H7 (cell line): ENCODE measurements at places on chromosomes 4 and X.

- peak; percentile 55 for DNase-seq
These were observed 42.4 kb upstream of the SLC2A9 start for GRCh38 chr4:10063544-10064300.

GRCh38 chr4:130896920-130897319 is 1801.0 kb downstream of the C4orf33 start:
- DNase-seq, result no peak

GRCh38 chr4:55500072-55500471 is 46.6 kb downstream of the CLOCK start:
- no peak for DNase-seq

- no peak for DNase-seq
These were observed 13.5 kb downstream of the RXFP1 start for GRCh38 chr4:158535130-158535614.

DNA sequence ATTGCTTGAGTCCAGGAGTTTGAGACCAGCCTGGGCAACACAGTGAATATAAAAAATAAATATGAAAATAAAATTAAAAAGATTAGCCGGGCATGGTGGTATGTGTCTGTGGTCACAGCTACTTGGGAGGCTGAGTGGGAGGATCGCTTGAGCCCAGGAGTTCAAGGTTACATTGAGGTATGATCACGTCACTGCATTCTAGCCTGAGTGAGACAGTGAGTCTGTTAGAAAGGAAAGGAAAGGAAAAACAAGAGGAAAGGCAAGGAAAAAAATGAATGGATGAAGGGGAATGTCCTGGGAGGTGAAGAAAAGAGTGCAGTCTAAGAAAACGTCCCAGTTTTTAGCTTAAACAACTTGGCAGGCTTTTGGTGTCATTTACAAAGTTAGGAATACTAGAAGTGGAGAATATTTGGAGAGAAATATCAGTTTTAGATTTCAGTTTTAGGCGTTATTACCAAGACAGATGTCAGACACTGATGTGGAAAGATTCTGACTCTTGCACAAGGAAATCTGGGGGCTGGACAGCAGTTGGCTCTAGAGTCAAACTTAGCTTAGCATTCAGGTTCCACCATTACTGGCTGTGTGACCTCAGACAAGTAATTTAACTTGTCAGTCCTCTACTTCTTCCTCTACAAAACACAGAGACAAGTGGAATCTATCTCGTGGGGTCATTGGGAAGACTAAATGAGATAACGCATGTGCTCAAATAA is 139.0 kb downstream of the TSPAN5 start:
- DNase-seq, result no peak

- DNase-seq, result no peak
These were observed 30.3 kb downstream of the APBB2 start for GRCh38 chr4:41184009-41184408.

- DNase-seq, result no peak
These were observed 236.4 kb downstream of the PDGFC start for GRCh38 chr4:156734965-156735895.

- DNase-seq, result no peak
These were observed 87.8 kb downstream of the RAPGEF2 start for GRCh38 chr4:159190651-159191050.

GRCh38 chr4:38076153-38076669 is 116.0 kb downstream of the PTTG2 start:
- no peak for DNase-seq

GRCh38 chr4:181933471-181933870 is 309.7 kb upstream of the TENM3 start:
- no peak for DNase-seq

DNA sequence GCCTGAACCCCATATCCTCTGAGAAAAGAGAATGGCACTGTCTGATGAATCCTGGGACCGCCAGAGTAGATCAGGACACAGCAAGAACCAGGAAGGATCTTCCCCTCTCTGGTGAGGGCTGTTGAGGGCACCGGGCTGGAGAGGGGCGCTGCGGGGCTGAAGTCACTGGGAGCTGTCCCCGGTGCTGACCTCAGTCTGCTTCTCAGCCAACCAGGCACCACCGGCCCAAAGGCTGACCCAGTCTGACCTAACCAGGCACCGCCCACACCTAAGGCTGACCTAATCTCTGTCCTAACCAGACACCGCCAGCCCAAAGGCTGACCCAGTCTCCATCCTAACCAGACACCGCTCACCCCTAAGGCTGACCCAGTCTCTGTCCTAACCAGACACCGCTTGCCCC is 82.8 kb downstream of the CPZ start:
- peak; percentile 95 for DNase-seq

- DNase-seq, result peak; percentile 77
These were observed 361.1 kb downstream of the MID1IP1 start for GRCh38 chrX:39162322-39162735.

- DNase-seq, result peak; percentile 85
These were observed 868 bp downstream of the AFAP1 start for GRCh38 chr4:7938609-7939376.

GRCh38 chr4:85792376-85793232 is 317.7 kb downstream of the ARHGAP24 start:
- no peak for DNase-seq

- peak; percentile 83 for DNase-seq
These were observed 9.8 kb upstream of the BCOR start for GRCh38 chrX:40107291-40108161.

DNA sequence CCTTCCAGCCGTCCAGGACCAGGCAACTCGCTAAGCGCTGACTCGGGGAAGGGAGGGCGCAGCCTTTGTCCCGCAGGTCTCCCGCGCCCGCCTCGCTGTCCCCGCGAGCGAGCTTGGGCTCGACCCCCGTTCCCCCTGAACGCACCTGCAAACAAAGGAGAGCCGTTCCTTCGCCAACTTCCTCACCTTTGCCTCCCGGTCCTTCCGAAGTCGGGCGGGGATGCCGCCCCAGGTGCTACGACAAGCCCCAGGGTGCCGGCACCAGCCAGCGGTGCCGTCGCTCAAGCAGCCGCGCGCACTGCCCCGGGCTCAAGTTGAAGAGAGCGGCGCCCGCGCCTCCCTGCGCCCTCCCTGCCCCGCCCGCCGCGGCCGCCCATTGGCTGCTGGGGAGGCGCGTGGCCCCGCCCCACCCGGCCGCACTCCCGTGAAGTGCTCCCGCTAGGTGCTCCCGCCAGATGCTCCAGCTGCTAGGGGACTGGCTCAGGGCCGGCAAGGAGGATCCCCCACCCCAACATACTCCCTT is 107.1 kb downstream of the NSUN7 start:
- peak; percentile 98 for DNase-seq

- DNase-seq, result no peak
These were observed 324.4 kb downstream of the ZNF674 start for GRCh38 chrX:46220822-46221221.

DNA sequence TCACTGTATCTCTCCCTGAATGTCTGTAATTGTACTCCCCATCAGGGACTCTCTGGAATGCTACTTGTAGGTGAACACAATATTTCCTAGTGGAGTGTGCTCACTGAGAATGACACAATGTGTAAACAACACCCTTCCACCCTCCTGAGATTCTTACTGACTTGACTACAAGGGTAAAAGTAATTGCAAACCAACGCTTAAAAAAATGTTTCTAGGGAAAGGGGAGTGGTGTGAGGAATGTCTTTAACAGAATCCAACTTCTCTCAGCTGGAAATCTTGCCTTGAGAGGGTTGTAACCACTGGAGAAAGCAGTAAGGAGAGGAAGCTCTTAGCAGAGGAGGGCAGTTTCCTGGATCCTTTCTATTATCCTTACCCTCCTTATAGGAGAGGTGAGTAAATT is 5.1 kb upstream of the RAPGEF2 start:
- peak; percentile 42 for DNase-seq

DNA sequence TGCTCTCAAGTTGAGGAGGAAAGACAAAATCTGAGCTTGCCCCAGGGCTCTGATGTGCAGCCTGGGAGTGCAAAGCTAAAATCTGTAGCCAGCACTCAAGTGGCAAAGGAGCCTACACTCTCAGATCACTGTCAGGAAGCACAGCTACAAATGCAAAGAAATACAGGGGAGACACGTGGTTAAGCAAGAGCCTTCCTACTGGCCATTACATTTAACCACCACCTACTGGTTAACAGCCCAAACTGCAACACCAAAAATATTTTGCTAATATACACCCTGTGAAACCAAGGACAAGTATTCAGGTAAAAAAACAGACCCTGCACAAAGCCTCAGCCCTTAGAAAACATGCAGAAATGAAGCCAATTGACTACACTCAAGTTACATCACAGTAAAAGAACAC is 170.4 kb upstream of the FGF16 start:
- peak; percentile 28 for DNase-seq

DNA sequence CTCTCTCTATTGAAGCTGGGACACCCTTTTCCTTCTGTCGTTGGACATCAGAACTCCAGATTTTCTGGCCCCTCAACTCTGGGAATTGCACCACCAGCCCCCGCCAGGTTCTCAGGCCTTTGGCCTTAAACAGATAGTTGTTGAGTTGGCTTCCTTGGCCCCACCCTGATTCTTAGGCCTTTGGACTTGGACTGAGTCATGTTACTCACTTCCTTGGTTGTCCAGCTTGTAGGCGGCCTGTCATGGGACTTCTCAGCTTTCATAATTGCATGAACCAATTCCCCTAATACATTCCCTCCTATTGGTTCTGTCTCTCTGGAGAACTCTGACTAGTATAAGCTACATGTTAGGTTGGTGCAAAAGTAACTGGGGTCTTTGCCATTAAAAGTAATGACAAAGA is 195.7 kb downstream of the GPAT3 start:
- DNase-seq, result no peak

- DNase-seq, result no peak
These were observed 72.2 kb downstream of the MAML3 start for GRCh38 chr4:140081641-140082390.

- DNase-seq, result no peak
These were observed 80.5 kb downstream of the HNRNPD start for GRCh38 chr4:82293304-82293703.

DNA sequence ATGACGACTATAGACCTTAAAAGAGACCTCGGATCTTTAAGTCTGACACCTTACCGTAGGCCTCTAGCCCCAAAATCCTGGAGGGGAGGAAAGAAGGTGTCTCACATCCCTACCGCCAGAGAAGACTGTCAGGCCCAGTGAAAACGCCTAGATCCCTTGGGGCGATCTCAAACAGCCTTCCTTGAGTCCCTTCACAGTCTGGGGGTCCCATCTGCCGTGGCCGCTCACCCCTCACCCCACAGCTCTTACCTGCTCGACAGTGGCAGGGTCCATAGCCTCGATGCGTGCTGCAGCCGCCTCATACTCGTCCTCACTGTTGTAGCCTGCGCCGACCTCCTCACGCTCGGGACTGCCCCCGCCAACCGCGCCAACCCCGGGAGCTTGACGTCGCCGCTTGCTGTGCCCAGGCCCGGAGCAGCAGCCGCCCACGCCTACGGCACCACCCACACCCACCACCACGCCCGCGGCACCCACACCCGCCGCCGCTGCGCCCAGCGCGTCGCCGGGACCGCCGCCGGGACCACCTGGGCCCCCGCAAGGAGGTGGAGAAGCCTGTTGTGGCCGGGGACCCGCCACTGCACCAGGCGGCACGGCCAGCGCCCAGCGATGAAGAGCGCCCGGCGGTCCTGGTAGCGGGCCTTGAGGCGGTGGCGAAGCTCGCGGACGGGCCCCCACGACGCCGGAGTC is 536 bp downstream of the OTUD5 start:
- peak; percentile 76 for DNase-seq

DNA sequence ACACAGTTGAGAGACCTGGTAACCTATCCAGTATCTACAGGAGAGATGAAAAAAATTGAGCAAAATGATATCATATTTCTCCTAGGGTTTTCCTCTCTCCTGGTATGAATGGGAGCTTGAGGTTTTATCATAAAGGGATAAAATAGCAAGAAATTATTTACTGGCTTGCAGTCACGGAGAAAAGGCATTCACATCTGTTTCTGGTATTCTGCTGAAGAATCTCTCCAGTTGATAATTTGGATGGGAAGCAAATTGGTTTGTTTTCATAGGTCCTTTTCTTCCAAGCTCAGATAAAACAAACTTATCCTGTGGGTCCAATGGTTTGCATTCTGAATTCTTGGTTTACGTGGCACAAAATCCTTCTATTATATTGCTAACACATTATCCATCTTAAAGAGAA is 83.1 kb upstream of the GYPA start:
- no peak for DNase-seq

DNA sequence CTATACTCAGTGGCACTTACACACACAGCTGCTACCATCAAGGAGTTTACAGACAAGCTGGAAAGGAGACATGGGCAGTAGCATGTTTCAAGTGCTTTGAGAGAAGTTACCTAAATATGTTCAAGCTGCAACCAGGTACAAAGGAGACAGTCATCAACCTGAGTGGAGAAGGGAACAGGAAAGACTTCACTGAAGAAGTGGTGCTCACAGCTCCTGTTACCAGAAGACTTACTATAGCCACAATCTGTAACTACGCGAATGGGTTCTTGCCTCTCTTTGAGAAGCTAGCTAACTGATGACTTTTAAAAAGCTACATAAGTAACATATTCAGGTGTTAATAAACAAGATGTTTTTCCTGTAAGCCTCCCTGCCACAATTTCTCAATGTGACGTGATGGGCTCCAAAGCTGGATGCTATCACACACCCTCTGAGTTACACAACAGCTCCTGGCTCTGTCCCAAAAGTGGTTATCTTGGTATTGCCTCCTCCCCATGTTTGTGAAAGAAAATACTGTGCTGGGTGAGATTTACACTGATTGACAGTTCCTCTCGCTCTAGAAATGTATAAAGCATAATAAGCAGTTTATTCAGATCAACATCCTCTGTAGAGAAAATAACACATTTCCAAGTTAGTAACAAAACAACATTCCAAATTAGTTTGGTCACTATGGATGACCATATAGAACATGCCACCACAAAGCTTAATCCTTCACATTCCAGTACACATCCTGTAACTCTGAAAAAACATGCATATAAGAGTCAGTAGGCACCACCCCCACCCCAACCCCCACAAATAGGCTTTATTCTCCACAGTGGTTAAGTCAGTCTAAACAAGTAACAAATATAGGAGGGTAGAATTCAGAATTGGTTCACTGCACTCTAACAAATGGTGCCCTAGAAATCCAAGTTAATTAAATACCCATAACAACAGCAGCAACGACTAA is 81.8 kb downstream of the FRYL start:
- no peak for DNase-seq

DNA sequence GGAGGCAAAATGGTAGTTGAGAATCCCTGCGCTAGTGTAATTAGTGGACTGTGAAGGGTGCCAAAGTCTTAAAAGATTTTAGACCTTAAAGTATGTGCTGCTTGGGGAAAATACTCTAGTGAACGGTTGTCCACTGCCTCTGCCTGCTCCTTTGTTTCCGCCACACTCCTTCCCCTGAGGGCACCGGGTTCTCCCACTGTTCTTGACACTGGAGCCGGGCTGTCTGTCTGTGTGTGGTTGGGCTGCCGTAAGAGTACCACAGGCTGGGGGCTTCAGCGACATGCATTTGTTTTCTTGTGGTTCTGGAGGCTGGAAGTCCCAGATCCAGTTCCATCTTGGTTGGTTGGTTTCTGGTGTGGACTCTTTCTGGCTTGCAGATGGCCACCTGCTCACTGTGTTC is 76.2 kb downstream of the CLDN34 start:
- no peak for DNase-seq
